ENCODE measurements at places on chromosomes 2 and 18.

- DNase-seq: no peak
Observed at GRCh38 chr2:138620431-138620830, 118.9 kb downstream of the SPOPL start.

DNA sequence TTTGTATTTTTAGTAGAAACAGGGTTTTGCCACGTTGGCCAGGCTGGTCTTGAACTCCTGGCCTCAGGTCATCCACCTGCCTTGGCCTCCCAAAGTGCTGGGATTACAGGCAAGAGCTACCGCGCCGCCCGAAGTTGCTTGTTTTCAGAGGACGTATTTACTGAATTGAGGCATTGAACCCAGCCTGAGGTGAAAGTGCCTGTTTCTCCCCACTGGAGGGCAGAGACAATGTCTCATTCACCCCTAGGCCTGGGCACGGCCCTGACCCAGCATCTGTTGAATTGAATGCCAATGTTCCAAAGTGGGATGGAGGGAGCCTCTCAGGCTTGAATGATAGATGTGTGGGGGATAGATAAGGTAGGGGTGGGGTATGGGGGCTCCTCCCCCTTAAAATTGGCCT is 4.5 kb upstream of the TMBIM1 start:
- DNase-seq: no peak

DNA sequence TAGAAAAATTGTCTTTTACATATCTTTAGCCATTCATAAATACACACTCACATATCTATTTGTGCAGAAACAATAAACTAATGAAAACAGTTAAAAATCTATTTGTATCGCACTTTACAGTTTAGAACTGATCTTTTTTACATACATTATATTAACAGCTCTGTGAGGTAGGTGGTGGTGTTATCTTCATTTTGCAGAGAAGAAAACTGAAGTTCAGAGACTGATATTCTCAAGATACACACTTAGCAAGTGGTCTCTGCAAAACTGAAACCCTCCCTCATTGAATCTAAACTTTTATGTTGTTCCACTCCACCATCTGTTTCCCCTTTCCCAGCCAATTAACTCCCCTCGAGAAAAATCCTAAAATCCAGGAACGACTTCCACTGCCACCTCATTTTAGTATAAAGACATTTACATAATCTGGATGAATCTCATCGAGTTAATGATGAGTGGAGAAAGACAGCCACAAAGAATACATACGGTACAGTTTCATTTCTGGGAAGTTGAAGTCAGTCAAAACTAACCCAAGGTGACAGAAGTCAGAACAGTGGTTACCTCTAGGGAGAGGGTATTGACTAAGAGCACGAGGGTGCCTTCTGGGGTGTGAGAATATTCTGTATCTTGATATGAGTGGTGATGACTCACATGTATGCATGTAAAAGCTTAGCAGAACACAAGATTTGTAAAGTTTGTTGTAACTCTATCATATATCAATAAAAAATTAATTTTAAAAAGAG is 524.2 kb upstream of the TCF4 start:
- DNase-seq: no peak

GRCh38 chr2:129050101-129050500 is 731.4 kb upstream of the HS6ST1 start:
- DNase-seq: no peak

- DNase-seq: no peak
Observed at GRCh38 chr2:12167525-12168317, 421.3 kb downstream of the LPIN1 start.

DNA sequence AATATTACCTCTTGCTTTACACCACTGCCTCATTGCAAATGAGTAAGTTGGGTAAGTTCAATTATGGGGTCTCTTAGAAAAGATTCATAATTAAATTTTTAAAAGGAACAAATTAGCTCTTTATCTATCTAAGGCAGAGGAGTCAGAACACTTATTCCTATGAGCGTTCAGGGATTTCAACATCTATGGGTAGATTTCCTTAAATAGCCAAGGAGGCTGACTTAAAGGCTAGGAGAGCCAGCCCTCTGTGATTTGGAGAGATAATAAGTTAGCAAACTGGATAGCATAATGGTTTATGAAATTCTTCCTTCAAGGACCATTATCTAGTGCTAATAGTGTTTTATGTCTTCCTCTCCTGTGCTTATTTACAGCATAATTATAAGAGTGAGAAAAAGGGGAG is 387.7 kb downstream of the STK39 start:
- DNase-seq: no peak

- DNase-seq: peak; percentile 4
Observed at GRCh38 chr2:232200195-232200594, 178.4 kb upstream of the ALPP start.

DNA sequence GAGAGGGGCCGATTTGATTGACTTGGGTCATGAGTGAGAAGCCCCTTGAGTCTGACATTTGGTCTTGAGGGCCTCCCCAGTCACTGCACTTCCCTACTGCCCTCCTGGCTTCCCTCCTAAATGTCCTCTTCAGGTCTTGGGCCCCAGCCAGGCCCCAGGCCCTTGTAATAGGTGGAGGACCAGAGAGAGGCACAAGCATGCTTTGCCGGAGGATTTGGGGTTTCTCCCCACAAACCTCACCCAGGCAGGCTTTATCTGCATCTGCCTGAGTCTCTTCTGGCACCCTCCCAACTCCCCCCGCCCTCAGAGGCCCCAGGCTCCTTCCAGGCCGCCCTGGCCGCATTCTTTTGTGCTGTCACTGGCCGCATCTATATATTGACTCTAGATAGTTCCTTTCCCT is 270.7 kb downstream of the HAUS1 start:
- no peak for DNase-seq
